ENCODE measurements at places on chromosomes 3 and 15.

GRCh38 chr3:188978421-188979171 lies 193.2 kb upstream of the TPRG1 start:
- DNase-seq, result peak; percentile 42

- no peak for DNase-seq
Measured at GRCh38 chr15:50718700-50719125, 32.1 kb upstream of the TRPM7 start.

- peak; percentile 87 for DNase-seq
Measured at GRCh38 chr15:72722071-72722696, 36.2 kb downstream of the BBS4 start.

DNA sequence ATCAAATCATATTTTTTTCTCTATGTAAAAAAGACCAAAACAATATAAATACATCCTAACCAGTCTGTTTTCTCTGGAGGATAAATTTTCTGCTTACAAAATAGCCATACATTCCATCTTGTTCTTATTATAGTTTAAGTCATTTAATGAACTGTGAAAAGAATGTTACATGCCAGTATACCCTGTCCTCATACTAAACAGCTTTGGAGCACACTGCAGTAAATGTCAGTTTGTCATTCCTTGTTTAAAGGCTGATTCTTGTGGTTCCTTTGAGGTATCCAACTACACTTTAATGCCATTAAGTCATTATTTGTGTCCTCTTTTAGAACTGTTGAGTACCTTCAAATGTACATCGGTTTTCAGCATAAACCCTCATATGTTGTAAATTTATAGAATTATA lies 52.7 kb upstream of the DCBLD2 start:
- DNase-seq, result no peak

DNA sequence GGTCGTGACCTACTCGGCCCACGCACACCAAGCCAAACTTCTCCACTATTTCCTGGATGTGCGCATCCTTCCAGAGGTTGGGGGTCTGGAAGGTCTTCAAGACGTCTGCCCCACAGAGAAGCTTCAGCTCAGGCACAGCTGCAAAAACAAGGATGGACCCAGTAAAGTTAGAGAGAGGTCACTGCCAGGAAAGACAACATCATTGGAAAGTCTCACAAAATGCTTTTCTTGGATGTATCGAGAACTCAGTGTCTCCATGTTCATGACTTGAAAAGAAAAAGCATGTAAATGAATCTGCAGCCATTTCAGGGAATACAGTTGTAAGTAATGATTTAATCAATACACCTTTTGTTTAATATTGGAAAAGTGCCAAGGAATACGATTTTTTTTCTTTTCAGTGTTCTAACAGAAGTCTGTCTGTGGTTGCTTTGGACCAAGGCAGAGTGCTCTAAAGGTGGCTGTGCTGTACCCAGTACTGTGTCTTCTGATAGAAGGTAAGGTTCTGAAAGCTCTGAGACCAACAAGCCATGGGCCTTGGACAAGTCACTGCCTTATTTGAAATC lies 21.8 kb upstream of the RBP1 start:
- DNase-seq, result no peak

- no peak for DNase-seq
Measured at GRCh38 chr15:80929689-80930088, 59.9 kb downstream of the MESD start.

DNA sequence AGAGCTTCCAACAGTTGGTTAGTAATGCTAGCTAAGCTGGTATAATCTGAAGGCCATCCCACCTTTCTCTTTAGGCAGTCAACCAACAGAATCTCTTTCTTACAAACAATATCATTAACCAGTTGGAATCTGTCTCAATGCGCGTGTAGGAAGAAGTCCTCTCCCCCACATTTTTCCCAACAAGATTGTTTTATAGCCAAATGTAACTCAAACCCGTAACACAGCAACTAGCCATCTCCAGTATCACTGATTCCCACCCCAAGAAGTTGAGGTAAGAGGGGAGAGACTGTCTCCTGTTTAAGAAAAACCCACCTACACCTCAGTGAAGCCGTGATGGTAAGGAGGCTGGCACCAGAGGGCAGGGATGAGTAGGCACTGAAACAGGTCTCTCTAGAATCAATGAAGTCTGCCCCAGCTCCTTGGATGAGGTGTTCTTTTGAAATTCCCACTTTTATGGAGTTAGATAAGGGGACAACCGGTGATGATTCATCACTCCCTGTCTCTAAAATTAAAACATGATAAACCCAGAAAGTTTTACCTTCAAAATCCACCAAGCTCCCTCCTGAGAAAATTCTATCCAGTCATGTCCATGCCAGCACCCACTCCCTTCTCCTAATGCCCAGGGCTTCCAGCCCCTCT lies 30.9 kb downstream of the CDC25A start:
- peak; percentile 50 for DNase-seq

DNA sequence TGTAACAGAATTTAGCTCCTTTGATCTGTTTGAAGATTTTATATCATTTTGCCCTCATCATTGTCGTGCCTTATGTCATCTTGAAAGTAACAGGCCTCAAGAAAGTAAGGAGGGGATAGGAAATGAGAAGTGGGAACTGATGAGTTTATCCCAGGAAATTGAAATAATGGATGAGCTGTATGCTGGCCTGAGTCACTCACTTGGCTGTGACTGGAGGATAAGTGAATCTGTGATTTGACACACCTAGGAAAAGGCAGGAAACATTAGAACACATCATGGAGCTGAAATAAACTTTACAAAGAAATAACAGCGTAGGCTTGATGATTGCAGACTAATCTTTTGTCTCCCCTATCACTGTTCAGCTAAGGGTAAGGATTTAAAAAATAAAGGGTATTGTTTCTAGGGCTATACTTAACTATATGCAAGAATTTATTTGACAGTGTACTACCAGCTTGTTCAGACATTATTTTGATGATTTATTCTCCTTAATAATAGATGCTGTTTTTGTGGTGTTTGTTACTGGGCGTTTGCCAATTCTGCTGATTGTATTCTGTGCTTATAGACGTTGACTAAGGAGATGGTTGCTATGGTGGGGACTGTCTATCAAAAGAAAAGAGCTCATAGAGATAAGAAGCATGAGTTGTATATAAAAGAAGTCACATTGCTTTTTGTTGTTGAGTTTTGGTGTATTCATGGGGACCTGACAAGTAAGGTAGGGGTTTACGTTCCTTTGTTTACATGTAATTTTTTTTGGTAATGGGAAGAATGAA lies 105.6 kb upstream of the ROPN1 start:
- peak; percentile 12 for DNase-seq

GRCh38 chr3:110016235-110016815 lies 679.0 kb upstream of the DPPA4 start:
- DNase-seq, result peak; percentile 54

- peak; percentile 40 for DNase-seq
Measured at GRCh38 chr15:60620708-60621107, 141.8 kb upstream of the ICE2 start.

DNA sequence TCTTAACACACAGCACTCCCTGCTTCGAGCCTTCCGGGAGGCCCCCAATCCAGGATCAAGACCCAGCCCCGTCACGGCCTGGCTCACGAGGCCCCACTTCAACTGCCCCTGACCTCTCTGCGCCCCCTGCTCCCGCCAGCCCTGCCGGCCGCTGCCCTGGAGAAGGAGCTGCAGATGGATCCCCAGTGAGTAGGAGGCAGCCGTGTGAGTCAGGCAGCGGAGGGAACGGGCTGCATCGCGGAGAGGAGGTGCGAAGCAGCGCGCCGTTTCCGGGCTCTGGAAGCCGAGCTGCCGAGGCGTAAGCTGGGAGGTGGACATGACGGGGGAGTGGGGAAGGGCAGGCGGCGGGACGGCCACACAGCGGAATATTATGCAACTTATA lies 133.4 kb downstream of the TPRA1 start:
- peak; percentile 80 for DNase-seq

DNA sequence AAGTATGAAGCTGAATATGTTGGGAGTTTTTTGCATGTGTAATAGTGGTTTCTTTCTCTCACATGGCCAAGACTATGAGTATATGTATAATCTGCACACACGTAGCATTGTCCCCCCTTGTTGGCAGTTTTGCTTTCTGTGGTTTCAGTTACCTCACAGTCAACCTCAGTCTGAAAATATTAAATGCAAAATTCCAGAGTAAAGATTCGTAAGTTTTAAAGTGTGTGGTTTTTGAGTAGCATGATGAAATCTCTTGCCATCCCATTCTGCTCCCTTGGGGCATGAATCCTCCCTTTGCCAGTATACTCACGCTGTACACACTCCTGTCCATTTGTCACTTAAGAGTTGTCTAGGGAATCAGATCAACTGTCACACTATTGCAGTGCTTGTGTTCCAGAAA lies 742.0 kb upstream of the CCDC54 start:
- peak; percentile 56 for DNase-seq

- no peak for DNase-seq
Measured at GRCh38 chr3:30760040-30760695, 134.3 kb downstream of the GADL1 start.

GRCh38 chr3:151557068-151557840 lies 96.4 kb upstream of the IGSF10 start:
- DNase-seq, result no peak

DNA sequence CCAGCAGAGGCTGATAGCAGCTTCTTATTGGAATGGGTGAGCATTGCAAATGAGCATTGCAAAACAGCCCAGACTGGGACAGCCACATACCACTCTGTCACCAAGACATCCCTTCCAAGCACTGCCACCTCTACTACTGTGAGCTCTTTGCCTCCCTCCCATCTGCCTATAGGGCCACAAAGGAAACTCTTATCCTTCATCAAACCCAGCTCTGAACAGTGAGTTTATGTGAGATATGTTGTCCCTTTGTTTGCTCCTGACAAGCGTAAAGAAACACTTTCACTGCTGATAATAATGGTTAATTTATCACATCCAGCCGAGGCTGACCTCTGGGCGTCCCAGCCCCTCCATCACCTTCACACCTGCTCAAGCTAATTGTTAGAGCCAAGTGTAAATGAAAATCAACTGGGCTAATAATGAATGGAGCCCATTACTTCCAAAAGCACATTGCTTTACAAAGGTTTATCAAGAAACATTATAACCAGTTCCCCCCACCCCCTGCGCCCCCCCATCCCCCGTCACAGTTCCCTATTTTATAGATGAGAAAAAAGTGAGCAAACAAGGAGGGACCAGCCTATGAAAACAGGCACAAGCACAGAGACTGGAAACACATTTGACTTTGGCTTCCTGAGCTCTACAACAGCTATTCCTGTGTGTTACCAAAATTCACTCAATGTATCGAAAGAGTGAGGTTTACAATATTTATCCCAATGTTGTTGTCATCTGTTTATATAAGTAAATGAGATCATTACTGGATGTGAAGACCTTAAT lies 146.3 kb downstream of the ANXA2 start:
- no peak for DNase-seq

DNA sequence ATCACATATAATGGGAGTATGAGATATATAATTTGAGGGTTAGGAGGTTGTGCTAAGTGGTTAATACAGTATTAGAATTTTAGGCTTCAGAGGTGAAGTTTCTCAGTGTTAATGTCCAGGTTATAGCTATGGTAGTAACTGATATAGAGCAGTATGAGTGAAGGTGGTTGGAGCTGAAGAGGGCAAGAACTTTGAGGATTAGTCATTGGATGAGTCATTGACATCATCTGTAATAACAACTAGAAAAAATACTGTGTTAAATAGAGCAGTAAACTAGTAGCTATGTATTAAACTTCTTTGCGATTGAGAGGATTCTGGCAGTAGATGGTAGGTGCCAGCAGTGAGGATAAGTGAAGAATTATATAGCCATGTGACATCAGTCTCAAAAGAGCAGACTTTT lies 47.5 kb upstream of the EIF3J start:
- peak; percentile 78 for DNase-seq

- no peak for DNase-seq
Measured at GRCh38 chr3:46135475-46135874, 72.6 kb downstream of the CCR1 start.
